ENCODE measurements at places on chromosomes 2 and 18.
A peak's percentile ranks its signal among the peaks of the same experiment; 100 is the strongest.

DNA sequence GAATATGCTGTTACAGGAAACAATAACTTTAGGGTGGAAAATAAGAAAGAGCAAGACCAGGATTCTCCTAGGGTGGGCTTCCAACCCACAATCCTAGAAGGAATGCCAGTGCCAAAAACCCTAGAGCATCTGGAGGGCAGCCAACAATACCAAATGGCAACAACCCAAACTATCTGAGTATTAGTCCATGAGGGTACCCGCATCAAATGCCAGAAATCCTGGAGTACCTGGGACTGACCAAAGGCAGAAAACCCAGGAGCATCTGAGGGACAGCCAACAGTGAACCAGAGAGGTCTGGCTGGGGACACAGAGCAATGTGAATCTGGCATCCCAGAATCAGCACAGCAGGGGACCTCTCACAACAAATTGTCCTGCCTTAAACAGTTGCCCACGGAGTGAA is 126.3 kb downstream of the SCG2 start:
- DNase-seq: no peak

- no peak for DNase-seq
Measured at GRCh38 chr2:169136885-169137534, 67.6 kb downstream of the DHRS9 start.

GRCh38 chr2:223054193-223054781 is 2.3 kb downstream of the KCNE4 start:
- DNase-seq: no peak

DNA sequence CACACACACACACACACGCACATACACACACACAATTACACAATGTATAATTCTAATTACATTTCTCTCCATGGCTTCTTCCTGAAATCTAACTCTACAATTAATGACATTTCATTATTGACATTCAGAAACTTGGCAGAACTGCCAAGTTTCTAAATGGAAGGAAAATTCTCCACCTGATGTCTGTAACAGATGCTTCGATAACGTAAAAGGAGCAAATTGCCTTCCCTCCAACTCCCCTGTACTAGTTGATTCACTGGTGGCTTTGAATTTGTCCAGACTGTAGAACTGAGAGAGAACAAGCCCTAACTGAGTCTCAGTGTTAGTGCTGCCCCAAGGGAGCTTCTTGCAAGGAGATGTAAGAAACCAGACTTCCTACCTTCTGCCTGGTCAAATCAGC is 255.1 kb upstream of the TMEM200C start:
- DNase-seq: no peak

DNA sequence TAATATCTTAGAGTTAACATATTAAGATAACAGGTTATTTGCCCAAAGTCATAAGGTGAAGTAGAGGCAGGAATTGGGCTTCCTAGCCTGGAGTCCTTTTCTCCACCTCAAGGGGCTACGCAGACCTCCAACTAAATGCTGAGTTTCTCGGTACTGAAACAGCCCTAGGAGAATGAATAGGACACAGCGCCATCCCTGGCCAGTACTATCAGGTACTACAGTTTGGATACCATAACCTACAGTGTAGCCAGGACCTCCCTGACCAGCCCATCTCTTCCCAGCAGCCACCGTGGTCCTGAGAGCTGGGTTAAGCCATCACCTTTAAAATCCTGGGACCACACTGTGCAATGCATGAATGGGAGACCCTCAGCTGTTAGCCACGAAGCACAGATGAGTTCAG is 15.7 kb downstream of the CASP8 start:
- no peak for DNase-seq

- DNase-seq: no peak
Measured at GRCh38 chr18:58997811-58998337, 133.2 kb downstream of the ZNF532 start.

GRCh38 chr2:201572846-201573508 is 70.3 kb downstream of the TMEM237 start:
- no peak for DNase-seq

- no peak for DNase-seq
Measured at GRCh38 chr2:26457251-26457666, 20.7 kb downstream of the OTOF start.

- no peak for DNase-seq
Measured at GRCh38 chr18:58591286-58591685, 37.6 kb downstream of the ALPK2 start.

GRCh38 chr2:98634406-98635092 is 26.2 kb downstream of the UNC50 start:
- DNase-seq: no peak

DNA sequence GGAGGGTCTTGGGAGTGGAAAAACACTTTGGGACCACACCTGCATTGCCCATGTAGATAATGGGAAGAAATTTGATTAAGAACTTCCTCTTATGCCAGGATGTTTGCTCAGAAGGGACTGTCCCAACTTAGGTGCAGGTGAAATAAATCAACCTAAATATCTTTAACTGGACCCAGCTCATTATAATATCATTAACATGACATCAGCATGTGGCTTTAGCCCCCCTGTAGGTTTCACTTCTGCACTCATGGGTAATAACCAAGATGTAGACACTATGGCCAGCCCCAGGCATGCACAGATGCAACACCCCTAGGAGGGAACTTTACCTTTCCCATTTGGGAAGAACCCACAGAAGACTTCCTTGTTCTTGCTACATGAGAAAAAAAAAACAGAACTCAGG is 227.4 kb upstream of the ZNF804A start:
- DNase-seq: no peak

GRCh38 chr18:42360716-42361115 is 405.7 kb downstream of the PIK3C3 start:
- no peak for DNase-seq

GRCh38 chr2:12500899-12501298 is 215.8 kb upstream of the TRIB2 start:
- no peak for DNase-seq

DNA sequence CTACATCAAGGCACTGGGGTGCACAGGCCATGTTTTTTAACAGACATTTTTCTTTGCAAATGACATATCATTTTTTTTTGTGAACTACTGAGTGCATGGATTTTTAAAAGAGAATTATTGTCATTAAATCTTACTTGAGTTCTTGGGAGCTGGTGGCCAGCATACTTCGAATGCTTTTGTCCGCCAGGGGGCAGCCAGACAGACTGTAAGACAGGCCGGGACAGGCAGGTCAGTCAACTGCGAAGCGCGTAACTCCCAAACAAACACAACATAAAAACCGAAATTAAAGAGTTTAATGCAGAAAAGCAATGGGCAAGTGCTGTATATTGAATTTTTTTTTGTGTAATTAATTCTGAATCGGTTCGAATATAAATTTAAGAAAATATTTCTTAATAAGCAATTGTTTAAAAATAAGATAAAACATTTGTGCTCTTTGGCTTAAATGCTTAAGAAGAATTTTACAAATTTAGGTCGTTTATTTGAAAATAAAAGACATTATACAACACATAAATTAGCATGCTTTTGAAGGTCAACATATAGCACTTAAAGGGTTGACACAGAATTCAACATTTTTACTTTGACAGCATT is 142.2 kb upstream of the PXDN start:
- peak; percentile 46 for DNase-seq

GRCh38 chr2:175350105-175350504 is 168.6 kb upstream of the ATP5MC3 start:
- DNase-seq: no peak

GRCh38 chr18:62399276-62399675 is 74.2 kb downstream of the TNFRSF11A start:
- no peak for DNase-seq

GRCh38 chr2:169366066-169366465 is 3.7 kb upstream of the LRP2 start:
- no peak for DNase-seq

DNA sequence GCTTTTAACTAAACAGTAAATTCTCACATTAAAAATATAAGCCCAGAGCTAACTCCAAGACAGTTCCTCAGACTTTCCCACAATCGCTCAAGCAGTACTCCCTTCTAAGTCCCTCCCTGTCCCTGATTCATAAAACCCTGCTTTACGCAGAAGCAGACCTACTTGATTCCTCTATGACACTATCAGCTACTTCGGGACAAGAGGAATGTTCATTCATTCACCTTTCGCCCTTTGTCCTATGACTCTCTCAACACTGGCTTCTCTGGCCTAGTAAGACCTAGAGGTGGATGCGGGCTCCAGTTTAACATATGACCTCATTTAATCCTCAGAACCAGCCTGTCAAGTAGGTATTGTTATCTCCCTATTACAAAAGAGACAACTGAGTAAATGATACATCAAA is 10.2 kb downstream of the LPIN2 start:
- no peak for DNase-seq

GRCh38 chr2:173741759-173742158 is 223.4 kb downstream of the SP3 start:
- peak; percentile 5 for DNase-seq

GRCh38 chr2:18104595-18105224 is 226.2 kb downstream of the KCNS3 start:
- no peak for DNase-seq

DNA sequence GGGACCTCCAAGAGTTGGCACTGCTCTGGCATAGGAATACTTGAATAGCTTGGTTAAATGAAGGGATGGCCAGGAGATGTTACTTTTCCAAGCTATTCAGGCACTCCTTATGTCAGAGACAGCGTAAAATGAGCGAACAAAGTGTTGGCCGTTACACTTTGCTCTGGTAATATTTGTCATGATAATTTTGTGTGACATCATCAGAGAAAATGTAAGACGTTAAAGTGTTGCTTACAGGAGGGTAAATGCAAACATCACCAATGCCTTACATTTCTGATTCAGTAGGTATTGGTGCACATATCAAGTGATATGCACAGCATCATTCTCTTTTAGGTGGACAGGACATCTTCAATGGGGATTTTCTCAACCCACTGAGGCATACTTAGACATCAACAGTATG is 46.0 kb downstream of the PLEKHA3 start:
- no peak for DNase-seq

DNA sequence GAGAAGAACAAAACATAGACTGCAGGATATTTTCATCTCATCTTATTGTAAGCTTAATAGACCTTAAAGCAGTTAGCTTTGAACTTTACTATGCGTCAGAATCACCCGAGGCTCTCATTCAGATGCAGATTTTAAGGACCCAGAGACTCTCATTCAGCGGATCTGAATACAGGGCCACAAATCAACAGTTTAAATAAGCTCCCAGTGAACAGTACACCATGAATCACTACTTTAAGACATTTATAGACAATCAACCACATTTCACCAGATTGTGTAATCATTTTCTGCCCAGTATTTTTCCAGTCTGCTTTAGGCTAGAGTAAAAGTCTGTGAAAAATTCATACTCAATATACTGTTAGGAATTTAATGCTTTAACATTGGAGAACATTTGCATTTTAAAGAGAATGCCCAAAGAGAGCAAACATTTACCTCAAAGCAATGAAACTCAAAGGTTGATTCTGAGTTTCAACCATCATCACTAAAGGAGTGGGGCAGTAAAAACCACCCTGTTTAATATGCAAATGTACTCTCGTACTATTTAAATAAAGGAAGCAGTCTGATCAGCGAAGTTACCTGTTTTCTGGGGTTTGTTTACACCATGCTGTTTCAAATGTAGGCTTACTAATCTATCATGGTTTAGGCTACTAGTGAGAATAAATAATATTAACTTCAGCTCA is 11.0 kb upstream of the ALPK2 start:
- DNase-seq: no peak

DNA sequence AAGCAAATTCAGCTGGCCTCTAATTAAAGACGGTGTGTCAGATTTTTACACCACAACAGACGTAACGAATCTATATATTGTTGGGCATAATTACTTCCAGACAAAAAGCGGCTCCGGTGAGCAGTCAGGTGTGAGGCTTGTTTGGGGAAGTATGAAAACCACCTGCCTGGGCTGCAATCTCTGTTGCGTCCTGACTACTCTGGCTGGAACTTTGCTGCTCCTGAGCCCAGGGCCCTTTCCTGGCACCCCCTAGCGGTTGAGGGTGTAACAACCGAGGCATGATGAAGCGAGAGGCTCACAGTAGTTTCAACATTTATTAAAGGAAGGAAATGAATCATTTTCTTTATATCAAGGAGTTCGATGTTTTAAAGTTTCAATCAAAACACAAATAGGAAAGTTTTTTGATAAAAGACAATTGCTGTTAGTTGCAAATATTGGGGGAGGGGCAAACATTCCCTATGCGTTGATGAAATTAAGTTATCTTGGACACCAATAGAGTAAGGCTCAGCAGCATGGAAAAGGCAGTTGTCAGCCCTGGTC is 10.6 kb upstream of the ITGB6 start:
- no peak for DNase-seq

GRCh38 chr2:188485496-188485895 is 193.8 kb downstream of the GULP1 start:
- no peak for DNase-seq

- no peak for DNase-seq
Measured at GRCh38 chr2:47095349-47096020, 59.6 kb downstream of the STPG4 start.

GRCh38 chr2:19351899-19352697 is 6.3 kb downstream of the OSR1 start:
- no peak for DNase-seq

GRCh38 chr2:199458806-199459285 is 1.1 kb upstream of the SATB2 start:
- DNase-seq: no peak

DNA sequence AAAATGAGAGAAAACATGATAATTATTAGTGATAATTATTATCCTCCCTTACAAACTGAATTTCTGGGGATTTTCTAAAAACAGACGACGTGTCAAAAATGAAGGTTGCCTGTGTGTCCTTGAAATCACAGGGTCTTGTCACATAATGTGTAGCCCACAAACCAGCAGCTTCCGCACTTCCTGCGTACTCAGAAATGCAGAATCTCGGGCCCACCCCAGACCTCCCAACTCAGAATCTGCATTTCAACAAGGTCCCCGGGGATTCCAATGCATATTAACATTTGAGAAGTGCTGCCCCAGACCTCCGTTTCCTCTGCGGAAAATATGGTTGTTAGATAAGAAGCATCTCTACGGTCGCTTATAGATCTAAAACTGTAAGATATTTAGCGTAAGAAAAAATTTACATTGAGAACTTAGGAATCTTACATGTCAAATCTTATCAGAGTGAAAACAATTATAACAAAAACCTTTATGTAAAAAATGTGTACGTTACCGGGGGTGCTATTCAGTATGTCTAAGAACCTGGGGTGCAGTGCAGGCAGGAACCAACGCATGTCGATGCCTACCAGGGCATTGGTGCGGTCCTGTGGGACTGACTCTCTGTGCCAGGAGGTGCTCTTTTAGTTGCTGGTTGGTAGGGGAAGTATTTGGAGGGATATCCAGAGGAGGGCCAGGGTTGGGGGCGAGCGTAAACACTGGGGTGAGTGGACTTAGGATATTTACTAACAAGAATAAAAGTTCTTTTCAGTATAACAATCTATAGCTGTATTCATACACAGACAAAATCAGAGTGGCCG is 15.2 kb downstream of the CDKL4 start:
- peak; percentile 56 for DNase-seq
